ENCODE measurements at places on chromosomes 5 and 9.
A peak's percentile ranks its signal among the peaks of the same experiment; 100 is the strongest.

DNA sequence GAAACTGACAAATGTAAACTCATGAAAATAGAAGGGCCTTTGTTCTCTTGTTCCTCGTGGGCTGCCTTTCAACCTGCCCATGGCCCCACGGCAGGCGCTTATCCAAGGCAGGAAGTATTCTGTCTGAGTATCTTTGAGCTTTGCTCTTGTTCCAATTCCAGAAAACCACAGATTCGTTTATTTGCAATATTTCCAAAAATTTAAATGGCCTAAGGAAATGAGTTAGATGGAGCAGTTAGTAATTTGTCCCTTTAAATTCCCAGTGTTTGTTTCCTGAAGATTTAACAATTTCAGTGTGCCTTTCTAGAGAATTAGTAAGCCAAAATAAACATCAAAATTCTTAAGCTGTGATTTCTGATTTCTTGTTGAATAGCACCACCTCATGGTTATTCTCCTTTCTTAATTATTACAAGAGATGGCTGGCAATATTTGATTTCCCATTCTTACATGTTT lies 299.4 kb upstream of the RASA1 start:
- peak; percentile 9 for DNase-seq

- no peak for DNase-seq
Measured at GRCh38 chr5:160088805-160089204, 30.4 kb downstream of the PWWP2A start.

GRCh38 chr9:113475992-113476391 lies 12.5 kb downstream of the RGS3 start:
- no peak for DNase-seq

GRCh38 chr5:115855959-115856358 lies 14.2 kb downstream of the AP3S1 start:
- no peak for DNase-seq

DNA sequence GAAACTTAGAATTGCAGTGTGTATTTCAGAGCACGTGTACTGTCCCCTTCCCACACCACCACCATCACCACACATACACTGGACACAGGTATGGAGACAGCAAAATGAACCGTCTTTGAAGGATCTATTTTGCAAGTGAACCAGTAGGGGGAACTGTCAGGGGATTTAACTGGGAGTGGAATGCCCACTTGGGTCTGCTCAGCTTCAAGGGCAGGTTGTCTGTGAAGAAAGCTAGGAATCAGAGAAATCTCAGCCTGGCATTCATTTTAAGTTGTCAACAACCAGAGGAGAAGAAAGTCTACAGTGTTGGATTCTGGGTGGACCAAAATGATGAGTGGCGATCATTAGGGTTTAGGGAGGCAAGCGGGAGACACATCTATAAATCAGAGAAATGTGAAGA lies 147.0 kb downstream of the DCP2 start:
- peak; percentile 19 for DNase-seq

DNA sequence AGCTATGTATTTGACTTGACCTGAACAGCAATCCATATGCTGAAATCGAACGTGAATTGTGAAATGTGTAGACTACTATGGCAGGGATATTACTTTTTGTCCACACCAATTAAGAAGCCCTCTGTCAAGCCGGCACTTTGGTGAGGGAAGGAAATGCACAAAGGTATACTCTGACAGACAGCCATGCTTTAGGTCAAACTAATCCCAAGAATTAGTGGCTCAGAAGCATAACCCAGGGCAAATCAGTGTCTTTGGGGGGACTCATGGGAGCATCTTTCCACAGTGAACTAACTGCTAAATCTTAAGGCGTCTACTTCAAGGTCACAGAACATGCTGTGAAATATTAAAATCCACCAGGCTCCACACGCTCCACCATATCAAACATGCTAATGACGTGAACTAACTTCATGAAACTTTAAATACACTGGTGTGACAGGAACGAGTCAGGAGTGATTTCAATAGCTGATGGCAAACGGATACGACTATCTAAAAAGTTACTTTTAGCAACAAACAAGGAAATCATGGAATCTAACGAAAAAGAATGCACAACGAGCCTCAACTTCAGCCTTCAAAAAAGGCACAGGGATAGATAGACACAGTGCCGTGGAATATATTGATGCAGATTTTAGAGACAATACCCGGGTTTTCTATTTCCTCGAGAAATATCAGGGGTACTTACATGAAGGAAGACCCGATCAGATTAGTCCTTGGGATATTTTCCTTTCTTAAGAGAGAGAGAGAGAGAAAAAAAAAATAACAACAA lies 527 bp downstream of the MEF2C start:
- peak; percentile 7 for DNase-seq

DNA sequence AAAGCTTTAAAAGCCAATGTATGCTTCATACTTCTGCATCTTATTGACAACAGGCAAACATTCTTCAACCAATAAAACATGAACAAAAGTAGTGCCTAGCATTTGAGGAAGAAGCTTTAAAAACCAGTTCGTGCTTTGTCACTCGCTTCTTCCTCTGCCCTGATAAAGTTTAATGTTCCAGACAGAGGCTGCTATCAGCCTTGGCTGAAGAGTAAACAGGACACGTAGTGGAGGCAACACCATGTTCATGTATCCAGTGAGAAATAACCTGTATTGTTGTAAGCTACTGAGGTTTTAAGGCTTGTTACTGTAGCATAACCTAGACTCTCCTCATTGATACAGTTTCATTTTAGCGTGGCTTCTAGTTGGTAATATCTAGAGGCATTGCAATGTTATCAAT lies 3.2 kb upstream of the FUBP3 start:
- DNase-seq: no peak

DNA sequence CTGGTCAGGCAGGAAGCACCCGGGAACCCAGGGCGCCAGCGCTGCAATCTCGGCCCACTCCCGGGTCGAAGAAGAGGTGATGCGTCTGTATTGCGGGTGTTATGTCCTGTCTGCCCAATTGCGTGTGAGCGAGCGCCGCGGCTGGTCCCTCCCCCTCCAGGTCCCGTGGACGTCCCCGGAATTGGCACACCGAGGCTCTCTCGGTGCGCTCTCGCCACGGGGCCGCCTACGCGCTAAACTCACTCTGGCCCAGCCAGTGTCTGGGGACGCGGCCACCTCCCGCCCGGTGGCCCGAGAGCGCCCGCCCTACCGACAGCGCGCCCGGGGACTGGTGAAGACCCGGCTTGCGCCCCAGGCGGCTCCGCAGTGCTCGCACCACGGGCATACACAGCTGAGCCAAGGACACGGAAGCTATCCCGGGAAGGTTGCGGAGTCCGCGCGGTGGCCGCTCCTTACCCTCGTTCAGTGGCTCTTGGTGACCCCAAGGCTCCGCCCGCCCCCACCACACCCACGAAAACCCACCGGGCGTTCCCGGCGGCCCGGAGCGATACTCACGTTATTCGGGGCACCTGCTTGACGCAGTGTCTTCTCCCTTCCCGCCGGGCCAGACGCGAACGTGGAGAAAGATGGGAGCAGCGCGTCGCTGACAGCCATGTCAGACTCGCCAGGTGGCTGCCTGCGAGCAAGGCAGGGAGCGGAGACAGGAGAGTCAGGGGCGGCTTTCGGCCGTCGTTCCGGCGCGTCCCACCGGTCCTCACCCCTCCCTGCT lies 1.0 kb downstream of the KLF4 start:
- peak; percentile 43 for DNase-seq

DNA sequence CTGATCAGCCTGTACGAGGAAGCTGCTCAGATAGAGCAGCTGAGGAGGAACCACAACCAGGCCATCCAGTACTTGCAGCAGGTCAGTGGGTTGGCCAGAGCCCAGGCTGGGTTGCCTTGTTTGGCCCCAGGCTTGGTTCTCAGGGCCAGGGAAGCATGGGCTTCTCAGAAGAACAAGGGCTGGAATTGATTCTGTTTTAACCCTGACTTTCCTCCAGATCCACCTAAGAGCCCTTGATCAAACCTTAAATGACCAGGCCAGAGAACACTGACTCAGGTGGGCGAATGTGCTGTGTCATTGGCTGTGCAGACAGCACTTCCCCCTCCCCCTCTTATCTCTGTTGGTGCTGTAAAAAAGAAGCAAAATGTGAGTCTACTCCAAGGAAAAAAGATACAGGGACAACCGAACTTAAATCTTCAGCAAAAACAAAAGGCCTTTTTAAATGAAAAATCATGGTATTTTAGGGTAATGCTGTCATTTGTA lies 28.1 kb downstream of the TTC23L start:
- DNase-seq: no peak

- no peak for DNase-seq
Measured at GRCh38 chr5:82058710-82059109, 86.9 kb downstream of the ATG10 start.

DNA sequence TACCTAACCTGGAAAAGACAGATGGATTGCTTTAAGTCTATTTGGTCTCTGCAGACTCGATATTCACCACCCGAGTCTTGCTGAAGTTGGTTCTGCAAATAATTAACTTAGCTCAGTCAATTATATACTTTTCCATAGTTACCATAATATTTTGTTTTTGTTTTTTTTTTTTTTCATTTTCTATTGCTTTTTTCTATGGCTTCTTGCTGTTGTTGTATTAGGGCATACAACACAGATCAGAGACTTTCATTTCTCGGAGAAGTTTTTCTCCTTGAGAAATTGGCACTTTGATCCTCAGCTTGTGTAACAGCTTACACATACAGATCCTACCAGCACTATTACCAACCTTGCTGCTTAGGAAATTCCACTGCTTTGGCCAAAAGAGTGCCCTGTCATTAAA lies 88.0 kb downstream of the GPR21 start:
- no peak for DNase-seq

- DNase-seq: no peak
Measured at GRCh38 chr9:111915425-111915758, 18.8 kb downstream of the UGCG start.

DNA sequence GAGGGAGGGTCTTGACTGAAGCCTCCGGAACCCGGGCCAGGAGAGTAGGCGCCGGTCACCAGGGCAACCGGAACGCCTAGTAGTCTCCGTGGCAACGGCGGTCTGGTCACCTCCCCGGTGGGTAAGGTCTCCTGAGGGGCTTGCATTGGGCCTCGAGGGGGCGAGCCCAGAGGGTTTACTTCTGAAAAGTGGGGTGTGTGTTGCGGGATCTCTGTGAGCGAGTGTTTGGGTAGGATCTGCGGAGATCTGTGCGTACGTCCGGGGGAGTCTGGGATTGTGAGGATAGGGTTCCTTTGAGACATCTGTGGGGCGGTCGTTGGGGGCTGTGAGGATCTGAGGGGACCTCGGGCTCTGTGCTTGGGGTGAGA lies at the start of gene FAM221B:
Gene FAM221B (minus strand): TSS at position 17 of the 368 bp plus-strand sequence. CDS start 2,571 bp downstream, outside the sequence.
- peak; percentile 60 for DNase-seq

DNA sequence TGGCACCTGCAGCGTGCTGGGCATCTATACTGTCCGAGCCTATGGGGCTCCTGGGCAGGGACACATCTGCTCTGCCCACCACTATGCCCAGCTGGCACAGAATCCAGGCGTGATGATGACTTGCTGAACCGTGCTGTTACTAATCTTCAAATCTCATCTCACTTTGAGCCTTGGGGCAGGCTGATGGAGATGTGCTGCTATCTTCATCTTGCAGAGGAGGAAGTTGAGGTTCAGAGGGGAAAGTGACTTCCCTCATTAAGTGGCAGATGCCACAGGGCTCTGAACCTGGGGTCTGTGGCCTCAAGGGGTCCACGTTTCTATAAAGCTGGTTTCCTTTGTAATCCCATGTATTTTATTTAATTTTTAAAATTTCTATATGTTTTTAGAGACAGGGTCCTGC lies 4.7 kb downstream of the SLC2A6 start:
- no peak for DNase-seq

- DNase-seq: no peak
Measured at GRCh38 chr9:31597977-31598376, 786.5 kb upstream of the ACO1 start.
